Osteocyte (in vitro differentiated cells): ENCODE measurements at places on chromosomes 6 and 20. TPM values are rescaled to one million over a fixed set of nuclear protein-coding genes. Genes with fewer than 3 reads are reported as not detected.

NCOA6 gene
- 33.4 and 33.9 TPM in 2 replicates for total RNA-seq

MYCT1 gene
- total RNA-seq, result not detected in 2 replicates

HLA-DQA1 gene
- not detected in 2 replicates for total RNA-seq

ZNF451 gene
- total RNA-seq, result 53.1 and 53.6 TPM in 2 replicates

PHACTR1 gene
- 1.0 and 1.6 TPM in 2 replicates for total RNA-seq

MAP3K7 gene
- total RNA-seq, result 30.9 and 31.8 TPM in 2 replicates

DNA sequence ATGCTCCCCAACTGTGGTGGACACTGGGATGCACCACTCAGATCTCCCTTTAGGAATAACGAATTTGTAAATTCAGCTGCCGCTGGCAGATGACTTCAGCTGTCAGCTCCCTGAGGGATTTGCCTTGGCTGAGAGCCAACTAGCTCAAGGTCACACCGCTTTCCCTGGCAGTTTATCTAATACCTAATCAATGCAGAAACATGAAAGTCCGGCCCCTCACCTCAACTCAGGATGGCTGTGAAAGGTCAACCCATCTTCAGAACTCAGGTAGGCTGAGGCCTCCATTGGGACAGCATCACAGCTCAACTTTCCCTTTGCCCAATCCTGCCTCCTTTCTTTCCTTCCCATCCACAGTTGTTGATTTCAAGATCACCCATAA lies 22.8 kb upstream of the SCGN start:
- no peak for DNase-seq

DNA sequence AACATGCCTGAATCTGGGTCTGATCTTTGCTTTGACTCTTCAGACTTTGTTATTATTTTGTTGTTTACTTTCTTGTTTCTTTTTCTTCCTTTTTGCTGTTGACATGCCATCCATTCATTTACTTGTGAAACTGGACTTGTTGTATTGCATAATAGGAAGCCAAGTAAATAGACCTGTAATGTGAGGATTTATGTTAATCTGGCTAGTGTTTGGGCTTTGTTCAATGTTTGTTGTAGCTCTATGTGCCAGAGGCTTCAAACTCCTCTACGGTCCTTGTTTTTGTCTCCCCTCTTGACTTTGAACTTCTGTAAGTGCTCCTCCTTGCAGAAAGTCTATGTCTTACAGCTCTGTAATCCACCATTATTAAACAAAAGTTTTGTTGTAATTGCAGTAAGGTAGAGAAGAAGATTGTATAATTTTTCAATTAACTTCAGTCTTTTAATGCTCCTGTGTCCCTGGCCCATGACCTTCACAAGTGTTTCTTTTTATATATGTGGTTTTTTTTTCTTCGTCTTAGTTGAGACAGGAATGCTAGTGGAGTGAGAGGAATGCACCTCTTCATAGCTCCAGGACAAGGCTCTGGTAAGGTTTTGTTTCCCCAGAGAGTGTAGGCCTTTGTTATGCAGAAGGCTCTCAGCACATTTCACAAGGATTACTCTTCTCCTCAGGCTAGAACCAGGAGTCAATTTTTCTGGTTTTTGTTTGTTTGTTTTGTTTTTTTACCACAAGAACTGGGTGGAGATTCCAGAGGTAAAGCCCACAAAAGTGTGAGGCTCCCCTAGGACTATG lies 1061.8 kb upstream of the CITED2 start:
- DNase-seq, result no peak

DNA sequence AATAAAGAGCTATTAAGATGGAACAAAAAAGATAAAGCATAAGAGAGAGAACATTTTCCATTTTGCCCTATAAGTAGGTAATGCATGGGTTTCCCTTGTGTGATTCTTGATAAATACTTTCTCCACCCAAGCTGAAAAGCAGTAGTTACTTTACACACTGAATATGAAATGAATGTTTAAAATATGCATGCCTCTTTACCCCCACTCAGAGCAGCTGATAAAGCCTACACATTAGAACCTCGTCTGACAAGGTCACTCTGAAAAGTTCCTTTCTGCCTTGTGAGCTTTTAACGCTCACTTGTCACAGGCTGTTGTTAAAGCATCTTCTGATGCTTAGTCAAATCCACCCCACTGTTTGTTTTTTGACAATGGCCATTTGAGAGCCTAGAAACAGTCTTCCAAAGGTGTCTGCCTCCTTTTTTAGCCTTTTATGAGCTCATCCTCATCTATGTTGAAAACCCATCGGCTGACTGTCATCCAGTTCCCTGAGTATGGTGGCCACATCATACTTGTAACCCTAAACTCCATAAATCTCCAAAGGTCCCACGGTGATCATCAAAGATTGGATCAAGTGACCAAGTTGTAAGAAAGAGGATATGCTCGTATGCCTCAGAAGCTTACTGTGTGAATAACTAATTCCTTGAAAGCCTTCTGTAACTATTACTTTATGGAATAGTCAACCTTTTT lies 102.8 kb downstream of the ATXN1 start:
- no peak for DNase-seq

DNA sequence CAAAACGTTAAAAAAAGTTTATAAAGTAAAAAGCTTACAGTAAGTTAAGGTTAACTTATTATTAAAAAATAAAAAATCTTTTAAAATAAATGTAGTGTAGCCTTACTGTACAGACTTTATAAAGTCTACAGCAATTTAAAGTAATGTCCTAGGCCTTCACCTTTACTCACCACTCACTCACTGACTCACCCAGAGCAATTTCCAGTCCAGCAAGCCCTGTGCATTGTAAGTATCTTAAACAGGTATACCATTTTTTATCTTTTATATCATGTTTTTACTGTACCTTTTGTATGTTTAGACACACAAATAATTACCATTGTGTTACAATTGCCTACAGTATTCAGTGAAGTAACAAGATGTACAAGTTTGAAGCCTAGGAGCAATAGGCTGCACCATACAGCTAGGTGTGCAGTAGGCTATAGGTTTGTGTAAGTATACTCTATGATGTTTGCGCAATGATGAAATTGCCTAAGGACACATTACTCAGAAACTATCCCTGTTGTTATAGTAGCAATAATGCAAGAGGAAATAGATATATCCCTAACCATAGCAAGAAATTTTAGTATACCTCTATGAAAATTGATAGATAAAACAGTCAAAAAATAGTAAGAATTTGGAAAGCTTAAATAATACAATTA lies 39.5 kb downstream of the FBXO5 start:
- no peak for DNase-seq

GRCh38 chr20:53980031-53980465 lies 90.3 kb downstream of the BCAS1 start:
- no peak for DNase-seq

DNA sequence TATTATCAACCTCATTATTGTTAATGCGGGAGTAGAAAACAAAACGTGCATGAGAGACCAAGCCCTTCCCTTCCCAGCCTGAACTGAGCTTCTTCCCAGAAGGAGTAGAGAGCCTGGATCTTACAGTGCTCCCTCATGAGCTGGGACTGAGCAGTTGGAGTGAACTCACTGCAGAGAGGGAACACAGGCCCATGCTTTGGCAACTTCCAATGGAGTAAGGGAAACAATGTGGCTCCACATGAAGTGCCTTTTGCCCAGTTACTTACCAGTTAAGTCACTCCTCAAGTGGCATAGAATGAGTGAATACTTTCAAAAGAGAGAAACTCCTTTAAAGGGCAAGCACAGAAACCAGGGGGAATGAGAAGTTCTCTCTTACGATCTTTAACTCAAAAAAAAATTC lies 12.4 kb downstream of the FHL5 start:
- DNase-seq, result no peak

GRCh38 chr20:22577515-22578220 lies 6.7 kb downstream of the FOXA2 start:
- DNase-seq, result peak; percentile 80

- peak; percentile 83 for DNase-seq
Observed at GRCh38 chr6:170128811-170129681, 161.8 kb downstream of the DLL1 start.

- DNase-seq, result no peak
Observed at GRCh38 chr20:6956056-6956455, 188.6 kb downstream of the BMP2 start.

GRCh38 chr6:139584599-139584998 lies 210.2 kb upstream of the CITED2 start:
- DNase-seq, result no peak

- no peak for DNase-seq
Observed at GRCh38 chr20:46243707-46244628, 64.3 kb downstream of the CDH22 start.

- no peak for DNase-seq
Observed at GRCh38 chr20:63742381-63743024, 2.9 kb downstream of the SLC2A4RG start.

DNA sequence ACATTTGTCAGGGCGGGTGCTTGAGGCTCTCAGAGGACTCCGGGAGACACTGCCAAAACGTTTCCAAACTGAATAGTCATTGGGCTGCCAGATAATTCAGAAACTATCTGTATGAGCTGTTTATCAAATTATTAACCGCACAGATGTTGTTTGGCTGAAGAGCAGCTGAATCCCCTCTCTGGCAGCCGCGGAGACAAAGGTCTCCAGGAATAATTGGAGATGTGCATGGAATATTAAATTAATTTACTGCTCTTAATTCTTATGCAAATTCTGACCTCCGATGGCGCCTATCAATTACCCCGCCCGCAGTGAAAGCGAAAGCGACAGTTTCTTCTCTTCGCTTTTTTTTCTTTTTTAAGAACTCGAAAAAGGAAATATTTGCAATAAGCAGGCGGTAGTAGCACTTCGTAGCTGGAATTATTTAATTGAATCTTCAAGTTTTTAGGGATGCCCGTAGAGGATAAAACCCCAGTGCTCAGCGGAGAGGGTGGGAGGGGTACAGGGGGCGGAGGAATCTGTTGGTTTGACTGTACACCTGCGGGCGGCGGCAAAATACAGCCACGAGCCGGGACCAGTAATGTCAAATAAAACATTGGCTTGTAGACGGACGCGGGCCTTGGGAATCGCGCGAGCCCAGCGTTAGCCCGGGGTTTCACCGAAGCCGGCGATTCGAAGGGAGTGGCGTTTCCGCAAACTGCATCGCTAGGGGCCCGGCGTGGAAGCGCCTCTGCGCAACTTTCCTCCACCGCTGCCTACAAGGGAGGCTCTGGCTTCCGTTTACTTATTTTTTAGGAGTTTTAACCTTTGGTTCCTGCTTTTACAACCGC lies 6.2 kb downstream of the LINC00237 start:
- DNase-seq, result no peak

DNA sequence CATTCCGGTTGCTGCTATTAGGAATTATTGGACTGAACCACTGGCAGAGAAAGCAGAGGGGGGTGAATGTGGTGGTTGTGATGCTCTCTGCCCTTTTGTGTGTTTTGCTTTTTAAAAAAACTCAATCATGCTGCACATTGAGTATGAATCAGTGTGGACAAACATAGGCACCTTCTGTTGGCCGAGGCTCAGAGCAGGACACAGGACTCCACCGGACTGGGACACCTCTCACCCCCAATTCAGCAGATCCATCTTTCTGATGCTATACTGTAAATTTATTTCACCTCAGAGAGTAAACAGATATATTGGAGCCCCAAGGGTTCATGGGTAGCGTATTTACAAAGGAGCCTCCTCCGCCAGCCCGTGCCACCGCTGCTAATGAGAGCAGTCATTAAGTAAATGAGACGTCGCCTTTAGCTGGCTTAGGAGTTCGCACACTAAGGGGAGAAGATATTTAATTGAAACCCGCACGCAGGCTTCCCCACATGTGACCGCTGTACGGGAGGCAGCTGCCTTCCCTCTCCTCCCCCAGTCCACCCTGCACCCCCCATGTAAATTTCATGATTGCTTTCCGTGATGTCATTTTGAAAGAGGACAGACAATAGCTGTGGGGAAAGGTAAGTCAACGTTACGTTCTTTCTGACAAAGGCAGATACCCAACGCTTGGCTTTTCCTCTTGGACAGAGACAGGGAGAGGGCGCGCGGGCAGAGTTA lies at the start of gene MYT1:
TSS of gene MYT1 (plus strand) at position 330 of the 714 bp plus-strand sequence. CDS start 34,410 bp downstream, outside the sequence.
- no peak for DNase-seq

- DNase-seq, result no peak
Observed at GRCh38 chr6:3231247-3232016, 4.0 kb upstream of the TUBB2B start.

GRCh38 chr6:25642667-25643328 lies 9.2 kb upstream of the SCGN start:
- DNase-seq, result no peak

- peak; percentile 79 for DNase-seq
Observed at GRCh38 chr6:170434821-170435155, 118.3 kb downstream of the PSMB1 start.

GRCh38 chr20:33178726-33179125 lies 10.8 kb downstream of the BPIFA2 start:
- DNase-seq, result no peak

DNA sequence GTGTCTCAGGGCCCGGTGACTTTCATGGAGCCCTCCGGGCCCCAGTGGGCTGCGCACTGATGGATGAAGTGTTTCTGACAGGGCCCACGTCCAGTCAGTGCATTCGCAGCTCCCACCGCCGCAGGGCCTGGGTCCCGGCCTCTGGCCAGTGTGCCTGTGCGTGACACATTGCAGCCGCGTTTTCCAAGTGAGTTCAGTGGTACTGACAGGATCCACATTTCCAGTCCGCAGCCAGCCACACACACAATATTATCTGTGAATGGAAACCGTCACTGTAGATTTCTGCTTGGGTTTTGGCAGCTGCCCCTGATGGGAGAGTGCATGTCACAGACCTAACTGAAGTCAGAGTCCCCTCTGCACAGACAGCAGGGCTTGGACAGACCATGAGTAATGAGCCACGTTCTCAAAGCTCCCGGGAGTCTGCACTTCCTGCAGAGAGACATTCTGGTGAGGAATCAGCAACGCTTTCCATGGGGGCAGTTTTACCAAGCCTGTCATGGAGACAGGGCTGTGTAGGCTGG lies 171.4 kb downstream of the MYLK4 start:
- no peak for DNase-seq

DNA sequence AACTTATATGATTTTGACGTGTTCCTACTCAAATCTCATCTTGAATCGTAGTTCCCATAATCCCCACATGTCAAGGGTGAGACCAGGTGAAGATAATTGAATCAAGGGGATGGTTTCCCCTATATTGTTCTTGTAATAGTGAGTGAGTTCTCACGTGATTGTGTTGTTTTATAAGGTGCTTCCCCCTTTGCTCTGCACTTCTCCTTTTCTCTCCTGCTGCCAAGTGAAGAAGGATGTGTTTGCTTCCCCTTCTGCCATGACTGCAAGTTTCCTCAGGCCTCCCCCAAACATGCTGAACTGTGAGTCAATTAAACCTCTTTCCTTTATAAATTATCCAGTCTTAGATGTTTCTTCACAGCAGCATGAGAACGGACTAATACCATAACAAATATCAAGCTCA lies 83.2 kb downstream of the MANEA start:
- no peak for DNase-seq
